ENCODE measurements at places on chromosomes 3 and 15.
A peak's percentile ranks its signal among the peaks of the same experiment; 100 is the strongest.

- DNase-seq: peak; percentile 12
Observed at GRCh38 chr15:88657326-88658069, 18.7 kb downstream of the ISG20 start.

GRCh38 chr3:37115446-37115845 lies 58.9 kb downstream of the LRRFIP2 start:
- no peak for DNase-seq

- DNase-seq: peak; percentile 73
Observed at GRCh38 chr3:17179381-17180205, 294.8 kb downstream of the PLCL2 start.

DNA sequence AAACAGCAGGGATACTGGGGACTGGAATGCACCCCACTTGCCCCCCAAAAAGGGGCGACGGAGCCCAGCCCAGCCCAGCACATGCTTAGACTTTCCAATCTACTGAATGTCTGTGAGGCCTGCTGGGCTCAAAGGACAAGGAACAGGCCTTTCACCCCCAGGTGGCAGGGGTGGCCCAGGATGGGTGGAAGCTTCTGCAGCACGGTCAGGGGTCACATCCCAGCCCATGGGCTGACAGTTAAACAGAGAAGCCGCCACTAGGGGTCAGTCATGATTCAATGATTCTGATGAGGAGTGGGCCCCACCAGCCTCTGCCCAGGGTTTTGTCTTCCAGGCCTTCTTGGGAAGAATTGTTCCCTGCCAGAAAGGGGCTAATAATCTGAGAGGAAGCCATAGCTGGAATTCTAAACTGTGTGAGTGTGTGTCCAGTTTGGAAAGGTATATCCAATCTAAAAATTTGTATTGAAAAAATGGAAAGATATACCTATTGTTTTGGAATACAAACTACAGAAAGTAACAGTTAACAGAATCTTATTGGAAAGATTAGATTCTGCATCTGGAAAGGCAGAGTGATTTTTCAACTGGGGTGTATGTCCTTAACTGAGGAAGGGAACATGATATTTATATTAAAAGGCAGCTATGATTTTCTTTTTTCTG lies 2.2 kb downstream of the CHRNB4 start:
- DNase-seq: peak; percentile 67

- DNase-seq: no peak
Observed at GRCh38 chr3:187807086-187807862, 62.0 kb upstream of the BCL6 start.

DNA sequence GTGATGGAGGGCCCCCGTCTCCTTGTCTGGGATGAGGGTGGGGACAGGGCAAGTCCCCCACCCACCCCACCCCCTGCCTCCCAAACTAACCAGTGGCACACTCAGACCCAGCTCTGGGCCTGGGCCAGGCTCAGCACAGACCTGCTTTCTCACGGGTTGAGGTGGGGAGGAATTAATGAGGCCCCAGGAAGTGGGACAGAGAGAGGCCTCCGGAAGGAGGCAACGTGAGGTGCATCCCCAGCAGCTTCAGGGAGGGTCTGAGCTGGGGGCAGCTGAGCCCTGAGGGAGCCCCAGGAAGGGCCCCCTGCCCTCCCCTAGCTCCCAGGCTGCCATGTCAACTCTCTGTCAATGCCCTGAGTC lies 15.0 kb upstream of the GNAI2 start:
- no peak for DNase-seq
